Activated naive CD8-positive, alpha-beta T cell treated with anti-CD3 and anti-CD28 coated beads, Interleukin-2, amount 10 ng/mL, durations not matched to agents 7 days and 5 days (primary cell): ENCODE measurements at places on chromosomes 4 and X.

GRCh38 chrX:53281321-53281822 lies at the start of gene IQSEC2:
Gene IQSEC2, minus strand, starts transcription at chrX:53281584.
- no peak for DNase-seq

GRCh38 chr4:87697272-87697671 lies 47.2 kb downstream of the DMP1 start:
- DNase-seq: no peak

DNA sequence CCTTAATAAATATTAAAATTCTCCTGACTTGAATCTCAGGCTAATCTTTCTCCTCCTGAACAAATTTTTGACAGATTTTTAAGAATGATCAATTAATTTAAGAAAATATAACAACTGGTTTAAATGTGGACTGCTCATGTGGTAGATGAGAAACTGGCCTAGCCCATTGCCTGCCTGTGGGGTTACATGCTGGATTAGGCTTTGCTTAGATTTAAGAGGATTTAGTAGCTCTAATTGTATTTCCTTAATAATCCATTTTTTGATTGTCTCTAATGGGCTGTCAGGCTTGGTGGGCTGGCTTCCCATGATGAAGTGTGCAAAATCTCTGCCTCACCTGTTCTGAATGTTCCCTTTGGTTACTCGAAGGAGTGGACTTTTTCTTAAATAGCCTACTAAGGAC lies 27.8 kb upstream of the LIMCH1 start:
- DNase-seq: no peak

DNA sequence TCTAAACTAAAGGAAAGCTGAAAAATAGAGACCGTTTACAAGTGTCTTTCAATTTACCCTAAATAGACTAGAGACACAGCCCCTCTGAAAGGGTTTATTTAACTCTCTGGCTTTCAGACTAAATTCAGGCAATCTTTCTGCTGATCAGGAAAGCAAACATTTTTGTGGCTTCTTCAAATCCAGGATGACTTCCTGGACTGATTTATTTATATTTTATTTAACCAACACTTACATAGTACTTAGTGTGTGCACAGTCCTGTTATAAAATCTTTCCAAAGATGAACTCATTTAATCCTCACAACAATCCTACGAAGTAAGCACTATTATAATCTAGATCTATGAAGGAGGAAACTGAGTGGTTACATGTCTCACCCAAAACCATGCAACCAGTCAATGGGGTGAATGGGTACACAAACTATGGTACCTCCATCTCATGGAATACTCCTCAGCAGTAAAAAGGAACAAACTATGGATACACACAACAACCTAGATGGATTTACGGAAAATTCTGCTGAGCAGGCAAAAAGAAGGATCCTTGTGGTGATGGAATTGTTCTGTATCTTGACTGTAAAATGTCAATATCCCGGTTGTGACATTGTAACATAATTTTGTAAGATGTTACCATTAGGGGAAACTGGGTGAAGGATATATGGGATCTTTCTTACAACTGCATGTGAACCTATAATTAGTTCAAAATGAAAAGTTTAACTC lies 64.1 kb upstream of the MAMLD1 start:
- DNase-seq: no peak

GRCh38 chr4:61162116-61162515 lies 38.0 kb upstream of the ADGRL3 start:
- DNase-seq: no peak

DNA sequence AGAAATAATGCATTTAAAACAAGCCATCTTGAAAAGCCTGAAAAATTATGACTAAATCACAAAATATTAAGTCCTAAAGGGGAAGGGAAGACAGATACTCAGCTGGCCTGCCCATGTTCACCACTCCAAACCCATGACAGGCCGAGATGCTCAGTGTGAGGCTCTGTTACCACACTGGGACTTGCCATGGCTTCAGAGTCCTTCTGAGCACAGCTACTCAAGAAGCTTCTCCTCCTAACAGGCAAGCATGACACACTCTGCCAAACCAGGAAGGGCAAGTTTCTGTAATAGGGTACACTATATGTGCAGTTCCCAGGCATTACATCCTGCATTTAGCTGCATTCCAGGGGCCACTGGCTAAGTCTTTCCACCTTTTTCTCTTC lies 34.0 kb upstream of the CYBB start:
- no peak for DNase-seq

DNA sequence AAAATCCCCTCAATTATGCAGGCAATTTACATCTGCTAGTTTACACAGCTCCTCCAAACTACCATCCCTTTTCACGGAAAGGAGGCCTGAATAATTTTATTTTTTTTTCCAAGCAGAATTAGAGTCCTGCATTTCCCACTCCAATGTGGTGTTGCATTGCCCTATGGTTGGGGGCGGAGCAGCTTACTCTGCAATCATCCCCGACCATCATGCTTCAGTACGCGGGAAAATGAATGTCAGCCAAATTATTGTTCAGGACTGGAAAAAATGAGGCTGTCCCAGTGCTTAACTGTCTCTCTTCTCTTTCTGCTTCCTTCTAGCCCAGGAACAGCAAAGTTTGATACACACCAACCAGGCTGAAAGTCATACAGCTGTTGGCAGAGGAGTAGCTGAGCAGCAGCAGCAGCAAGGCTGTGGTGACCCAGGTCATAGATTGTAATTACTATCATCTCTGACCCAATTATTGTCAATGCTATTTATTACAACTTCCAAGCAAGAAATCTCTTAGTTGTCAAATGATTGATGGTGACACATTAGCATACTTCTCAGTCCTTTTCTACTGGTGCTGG lies 28.3 kb downstream of the MMRN1 start:
- no peak for DNase-seq

DNA sequence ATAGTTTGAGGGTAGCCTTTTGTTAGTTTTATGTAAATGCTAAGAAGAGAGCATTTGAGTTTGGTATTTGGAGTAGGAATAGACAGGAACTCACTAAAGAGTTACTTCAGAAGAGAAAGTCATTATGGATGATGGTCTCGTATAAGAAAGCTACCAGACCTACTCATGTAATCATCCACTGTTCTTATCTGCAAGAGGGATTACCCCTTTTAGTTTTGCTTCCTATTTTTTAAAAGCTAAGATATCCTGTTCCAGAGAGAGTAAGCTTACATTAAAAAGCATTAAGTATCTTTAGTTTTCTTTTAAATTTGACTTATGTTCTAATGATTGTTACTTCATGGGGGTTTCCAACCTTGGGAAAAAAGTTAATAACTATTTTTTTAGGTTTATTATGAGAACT lies 12.5 kb upstream of the ART3 start:
- no peak for DNase-seq

- no peak for DNase-seq
Measured at GRCh38 chr4:70511365-70511764, 7.0 kb upstream of the AMTN start.

- no peak for DNase-seq
Measured at GRCh38 chrX:74931214-74931613, 6.0 kb upstream of the NEXMIF start.

- no peak for DNase-seq
Measured at GRCh38 chrX:112734290-112734689, 54.6 kb upstream of the LHFPL1 start.

DNA sequence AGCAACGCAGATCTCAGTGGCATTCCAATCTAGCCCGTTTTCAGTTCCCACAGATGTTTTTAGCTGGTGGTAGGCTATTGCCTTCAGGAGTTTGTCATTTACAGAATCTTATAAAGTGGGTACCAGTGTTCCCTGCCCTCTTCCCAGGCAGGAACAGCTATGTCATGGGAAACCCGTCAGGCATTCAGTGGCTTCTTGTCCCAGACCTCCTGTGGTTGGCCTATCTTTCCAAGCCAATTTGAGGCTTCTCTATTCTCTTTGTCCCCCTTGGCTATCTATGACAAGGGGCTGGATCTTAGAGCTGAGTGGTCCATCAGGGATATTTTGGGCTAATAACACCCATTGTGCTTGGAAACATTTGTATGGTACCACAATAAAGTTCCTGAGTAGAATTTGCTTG lies 33.6 kb upstream of the RPL34 start:
- DNase-seq: no peak
